ENCODE measurements at places on chromosomes 4 and X. TPM values are rescaled to one million over a fixed set of nuclear protein-coding genes. Genes with fewer than 3 reads are reported as not detected.

GRCh38 chr4:189802884-189803283 is 137.8 kb upstream of the FRG1 start:
- no peak for DNase-seq

GRCh38 chr4:34365946-34366345 is 1878.4 kb downstream of the ARAP2 start:
- no peak for DNase-seq

SEC24D gene
- 27.1 TPM for total RNA-seq

- no peak for DNase-seq
Measured at GRCh38 chrX:109848461-109849050, 115.5 kb upstream of the ACSL4 start.

DNA sequence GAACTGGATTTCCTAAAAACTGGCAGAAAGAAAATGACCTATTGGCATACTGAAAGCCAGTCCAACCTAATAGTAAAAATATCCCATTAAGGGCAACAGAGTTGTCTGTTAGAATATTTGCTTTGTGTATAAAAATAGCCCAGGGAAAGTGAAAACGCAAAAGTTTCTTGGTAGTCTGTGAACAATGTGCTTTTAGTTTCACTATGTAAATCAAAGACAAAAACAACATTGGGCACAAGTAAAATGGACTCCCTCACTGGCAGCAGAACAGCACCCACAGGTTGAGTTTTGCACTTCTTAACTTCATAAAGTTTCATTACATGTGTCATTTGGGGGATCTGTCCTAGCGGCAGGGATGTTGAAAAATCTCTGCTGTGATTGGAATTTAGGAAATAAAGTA is 4.3 kb upstream of the FGG start:
- DNase-seq: no peak

- DNase-seq: no peak
Measured at GRCh38 chrX:71111921-71112431, 599 bp upstream of the IL2RG start.

IGSF1 gene
- total RNA-seq: 1.4 TPM

- peak; percentile 9 for DNase-seq
Measured at GRCh38 chr4:186932196-186932595, 208.5 kb upstream of the FAT1 start.

DNA sequence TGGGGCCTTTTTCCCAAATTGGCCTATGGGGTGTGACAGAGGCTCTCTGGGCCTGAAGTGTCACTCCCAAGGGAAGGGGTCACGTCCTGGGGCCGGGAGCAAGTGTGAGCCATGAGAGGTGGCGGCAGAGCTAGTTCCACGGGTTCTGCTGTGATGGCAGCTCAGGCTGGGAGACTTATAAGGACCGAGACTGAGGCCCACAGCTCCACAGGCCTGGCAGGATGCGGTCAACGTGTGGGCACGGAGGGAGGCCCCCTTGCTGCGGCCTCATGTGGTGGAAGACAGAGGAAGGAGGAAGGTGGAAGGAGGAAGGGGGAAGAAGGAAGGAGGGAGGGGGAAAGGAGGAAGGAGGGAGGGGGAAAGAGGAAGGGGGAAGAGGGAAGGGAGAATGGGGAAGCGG is 7.2 kb upstream of the CPLX1 start:
- no peak for DNase-seq

PAGE4 gene
- total RNA-seq: not detected

- no peak for DNase-seq
Measured at GRCh38 chr4:11470438-11471045, 41.8 kb upstream of the HS3ST1 start.

TKTL1 gene
- total RNA-seq: not detected
